ENCODE measurements at places on chromosomes 5 and 9. TPM values are rescaled to one million over a fixed set of nuclear protein-coding genes. Genes with fewer than 3 reads are reported as not detected.

The CCL21 gene
- polyA plus RNA-seq, result 28.8 TPM

The S1PR3 gene
- polyA plus RNA-seq, result 0.22 TPM

The TAS2R1 gene
- polyA plus RNA-seq, result not detected

The TXNDC8 gene
- not detected for polyA plus RNA-seq

The PCDHB13 gene
- polyA plus RNA-seq, result not detected

- no peaks in the 10 kb centered on the region for H3K4me1 ChIP-seq
- H3K4me3 ChIP-seq, result no peak overlapping the region
- H3K27me3 ChIP-seq, result no peaks in the 10 kb centered on the region
- H3K36me3 ChIP-seq, result no peaks in the 10 kb centered on the region
- no peak for DNase-seq
- H3K27ac ChIP-seq, result peak overlapping the region; percentile 45
Observed at GRCh38 chr5:40430101-40430710, 249.5 kb upstream of the PTGER4 start.

GRCh38 chr5:14411216-14411615, 170.4 kb upstream of the OTULINL start:
- H3K36me3 ChIP-seq, result peaks cover 65% of the 10 kb centered on the region
- H3K27me3 ChIP-seq, result no peaks in the 10 kb centered on the region

GRCh38 chr9:135456436-135457104, 23.0 kb upstream of the PPP1R26 start:
- H3K36me3 ChIP-seq, result no peaks in the 10 kb centered on the region
- H3K27me3 ChIP-seq, result no peaks in the 10 kb centered on the region
- no peak overlapping the region for H3K4me3 ChIP-seq
- H3K4me1 ChIP-seq, result no peaks in the 10 kb centered on the region
- no peak overlapping the region for H3K27ac ChIP-seq
- no peak for DNase-seq

DNA sequence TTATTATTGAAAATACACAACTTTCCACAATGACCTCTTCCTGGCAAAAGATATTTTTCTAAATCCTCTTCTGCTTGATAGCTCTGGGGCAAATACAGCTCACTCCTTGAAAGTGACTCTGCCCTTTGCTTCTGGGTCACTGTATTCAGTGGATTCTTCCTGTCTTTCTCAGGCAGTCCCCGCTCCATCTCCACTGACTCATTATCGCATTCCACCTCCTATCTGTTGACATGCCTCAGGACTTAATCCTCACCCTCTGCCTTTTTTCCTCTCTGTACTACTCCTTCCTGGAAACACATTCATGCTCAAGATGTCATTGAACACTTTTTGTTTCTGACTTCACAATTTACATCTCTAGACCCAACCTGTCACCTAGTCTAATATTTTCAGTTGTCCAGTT, 8.4 kb upstream of the RGS7BP start:
- H3K4me3 ChIP-seq, result no peak overlapping the region
- no peaks in the 10 kb centered on the region for H3K4me1 ChIP-seq
- no peaks in the 10 kb centered on the region for H3K36me3 ChIP-seq
- no peak for DNase-seq

- H3K4me1 ChIP-seq, result peaks cover 5% of the 10 kb centered on the region
- H3K36me3 ChIP-seq, result no peaks in the 10 kb centered on the region
- no peaks in the 10 kb centered on the region for H3K27me3 ChIP-seq
Observed at GRCh38 chr9:70902692-70903131, 218.7 kb downstream of the TRPM3 start.

- no peaks in the 10 kb centered on the region for H3K36me3 ChIP-seq
- H3K27me3 ChIP-seq, result no peaks in the 10 kb centered on the region
- no peak overlapping the region for H3K4me3 ChIP-seq
Observed at GRCh38 chr5:34653708-34654107, 2.4 kb upstream of the RAI14 start.

- no peaks in the 10 kb centered on the region for H3K4me1 ChIP-seq
- H3K27me3 ChIP-seq, result no peaks in the 10 kb centered on the region
- H3K27ac ChIP-seq, result no peak overlapping the region
- no peak for DNase-seq
Observed at GRCh38 chr9:84583866-84584265, 85.7 kb upstream of the NTRK2 start.

- H3K27ac ChIP-seq, result no peak overlapping the region
- no peak for DNase-seq
- H3K4me1 ChIP-seq, result no peaks in the 10 kb centered on the region
Observed at GRCh38 chr9:134976403-134976802, 58.7 kb upstream of the FCN1 start.

DNA sequence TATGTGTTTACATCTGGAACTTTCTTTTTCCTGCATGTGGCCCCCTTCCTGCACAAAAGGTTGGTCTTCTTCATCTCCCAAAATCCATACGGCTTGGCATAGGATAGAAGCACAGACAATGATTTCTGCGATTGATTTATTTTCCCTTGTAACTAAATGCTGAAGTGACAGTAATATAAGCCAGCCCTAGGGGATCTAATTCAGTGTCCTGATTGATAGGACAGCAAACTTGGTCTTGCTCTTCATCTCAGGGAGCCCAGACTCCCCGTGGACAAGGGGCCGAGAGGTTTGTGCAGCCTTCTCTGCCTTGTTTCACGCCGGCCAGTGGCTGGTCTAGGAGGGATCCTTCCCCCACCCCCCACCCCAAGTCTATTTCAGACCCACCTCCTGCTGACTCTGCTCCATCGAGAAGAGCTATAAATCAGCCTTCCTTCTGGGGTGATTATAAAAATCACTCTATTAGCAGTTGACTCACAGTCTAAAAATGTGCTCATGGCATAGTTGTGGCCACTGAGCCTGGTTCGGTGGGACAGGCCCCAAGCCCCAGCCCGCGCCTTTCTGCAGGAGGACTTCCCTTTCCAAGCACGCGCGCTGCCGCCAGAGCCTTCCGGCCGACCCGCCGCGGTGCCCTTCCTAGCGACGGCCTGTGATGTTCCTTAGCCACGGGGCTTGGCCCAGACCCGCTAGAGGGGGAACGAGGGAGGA, 89.8 kb upstream of the COL5A1 start:
- no peak for DNase-seq
- H3K27ac ChIP-seq, result no peak overlapping the region
- H3K27me3 ChIP-seq, result peaks cover 2% of the 10 kb centered on the region
- H3K36me3 ChIP-seq, result no peaks in the 10 kb centered on the region
- H3K4me3 ChIP-seq, result no peak overlapping the region

GRCh38 chr5:111753884-111754589, 3.0 kb downstream of the NREP start:
- no peaks in the 10 kb centered on the region for H3K27me3 ChIP-seq
- peaks cover 10% of the 10 kb centered on the region for H3K4me1 ChIP-seq
